Activated naive CD8-positive, alpha-beta T cell treated with anti-CD3 and anti-CD28 coated beads for 36 hours (primary cell): ENCODE measurements at places on chromosomes 6 and 20. TPM values are rescaled to one million over a fixed set of nuclear protein-coding genes. Genes with fewer than 3 reads are reported as not detected.

GRCh38 chr6:91276315-91276714, 689.4 kb upstream of the MAP3K7 start:
- no peaks in the 10 kb centered on the region for H3K36me3 ChIP-seq
- no peak overlapping the region for H3K27ac ChIP-seq
- H3K27me3 ChIP-seq, result no peaks in the 10 kb centered on the region

DNA sequence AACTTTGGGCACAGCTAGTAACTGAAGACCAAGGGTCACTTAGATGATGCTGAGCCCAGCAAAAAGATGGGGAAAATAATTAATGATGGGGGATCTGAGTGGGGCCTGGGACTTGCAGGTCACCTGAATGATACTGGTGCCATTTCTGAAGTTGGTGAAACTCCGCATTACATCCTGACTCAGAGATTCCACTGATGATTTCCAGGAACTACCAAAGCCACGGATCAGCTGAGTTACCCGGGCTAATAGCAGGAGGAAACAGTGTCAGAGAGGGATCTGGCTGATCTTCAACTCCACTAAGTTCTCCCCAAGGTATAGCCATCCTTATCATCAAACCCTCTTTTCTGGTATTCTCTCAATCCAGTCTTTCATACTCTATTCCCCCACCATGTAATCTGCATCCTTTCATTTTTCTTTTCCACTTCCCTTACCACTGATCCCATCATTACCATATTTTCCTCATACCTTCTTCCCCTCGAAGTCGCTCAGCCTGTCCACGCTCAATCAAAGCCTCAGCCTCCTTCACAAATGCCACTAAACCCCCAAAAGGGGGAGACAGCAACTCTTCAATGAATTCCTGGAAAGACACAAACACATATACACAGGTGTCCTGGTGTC, 20.2 kb downstream of the VPS52 start:
- peaks cover 35% of the 10 kb centered on the region for H3K4me1 ChIP-seq
- peak overlapping the region; percentile 32 for H3K27ac ChIP-seq
- peaks cover 23% of the 10 kb centered on the region for H3K36me3 ChIP-seq
- no peak for DNase-seq
- no peak overlapping the region for H3K4me3 ChIP-seq

DNA sequence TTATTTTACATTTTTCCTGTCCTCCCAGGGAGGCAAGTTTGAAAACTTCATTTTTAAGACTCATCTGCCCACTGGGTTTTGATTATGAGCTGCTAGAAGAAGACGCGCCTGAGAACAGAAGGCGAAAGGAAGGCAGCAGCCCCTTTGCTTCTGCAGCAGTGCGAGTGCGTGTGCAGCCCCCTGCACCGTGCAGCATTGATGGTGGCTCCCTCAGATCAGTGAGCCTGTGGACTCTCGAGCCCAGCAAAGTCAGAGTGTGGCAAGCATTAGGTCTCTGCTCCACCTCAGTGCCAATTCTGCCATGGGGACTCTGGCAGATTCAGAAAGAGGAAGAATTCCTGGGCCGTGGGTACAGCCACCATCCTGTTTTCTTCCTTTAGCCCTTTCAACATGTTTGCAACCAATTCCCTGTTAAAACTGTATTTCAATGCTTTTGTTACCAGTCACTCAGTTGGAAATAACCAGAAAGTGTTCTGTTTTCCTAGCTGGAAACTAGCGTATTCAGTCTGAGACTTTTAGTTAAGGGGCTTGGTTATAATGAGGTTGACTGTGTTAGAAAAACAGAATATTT, 134.8 kb upstream of the OGFRL1 start:
- no peaks in the 10 kb centered on the region for H3K4me1 ChIP-seq
- no peaks in the 10 kb centered on the region for H3K36me3 ChIP-seq
- DNase-seq, result no peak
- H3K27ac ChIP-seq, result no peak overlapping the region
- H3K27me3 ChIP-seq, result peaks cover 3% of the 10 kb centered on the region

Gene SH3BGRL2
- total RNA-seq, result 5.1 TPM

Gene FRS3
- 5.2 TPM for total RNA-seq
